ENCODE measurements at places on chromosomes 4 and X.

DNA sequence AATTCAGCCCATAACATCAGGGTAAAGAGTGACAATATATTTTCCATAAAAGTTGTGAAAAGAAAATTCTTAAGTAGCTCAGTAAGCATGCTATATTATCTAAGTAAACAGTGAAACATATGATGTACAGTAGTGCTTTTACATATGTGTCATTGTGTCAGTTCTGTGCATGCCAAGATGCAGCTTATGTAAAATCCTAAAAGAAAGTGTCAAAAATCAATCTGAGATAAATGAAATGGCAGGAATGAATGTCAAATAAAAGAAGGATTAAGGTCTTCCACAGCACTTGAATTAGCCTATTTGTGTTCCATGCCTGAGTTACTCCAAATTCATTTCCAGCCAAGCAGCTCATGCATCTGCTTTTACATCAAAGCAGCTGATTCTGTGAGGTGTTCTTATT, 452.7 kb upstream of the HS3ST1 start:
- DNase-seq = no peak

DNA sequence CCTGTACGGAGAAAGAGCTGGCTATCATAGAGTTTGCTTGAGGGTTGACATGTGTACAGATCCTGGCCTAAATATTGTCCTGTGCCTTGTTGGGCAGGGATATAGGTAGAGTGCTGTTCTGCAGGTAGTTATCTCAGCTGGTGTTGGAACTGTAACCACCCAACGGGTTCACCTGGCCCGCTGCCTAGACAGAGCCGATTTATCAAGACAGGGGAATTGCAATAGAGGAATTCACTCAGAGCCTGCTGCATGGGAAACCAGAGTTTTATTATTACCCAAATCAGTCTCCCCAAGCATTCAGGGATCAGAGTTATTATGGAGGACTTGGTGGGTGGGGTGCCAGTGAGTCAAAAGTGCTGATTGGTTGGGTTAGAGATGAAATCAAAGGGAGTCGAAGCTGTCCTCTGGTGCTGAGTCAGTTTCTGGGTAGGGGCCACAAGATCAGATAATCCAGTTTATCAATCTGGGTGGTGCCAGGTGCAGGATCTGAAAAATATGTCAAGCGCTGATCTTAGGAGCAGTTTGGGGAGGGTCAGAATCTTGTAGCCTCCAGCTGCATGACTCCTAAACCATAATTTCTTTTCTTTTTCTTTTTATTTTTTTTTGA, 42.5 kb upstream of the XIAP start:
- no peak for DNase-seq

DNA sequence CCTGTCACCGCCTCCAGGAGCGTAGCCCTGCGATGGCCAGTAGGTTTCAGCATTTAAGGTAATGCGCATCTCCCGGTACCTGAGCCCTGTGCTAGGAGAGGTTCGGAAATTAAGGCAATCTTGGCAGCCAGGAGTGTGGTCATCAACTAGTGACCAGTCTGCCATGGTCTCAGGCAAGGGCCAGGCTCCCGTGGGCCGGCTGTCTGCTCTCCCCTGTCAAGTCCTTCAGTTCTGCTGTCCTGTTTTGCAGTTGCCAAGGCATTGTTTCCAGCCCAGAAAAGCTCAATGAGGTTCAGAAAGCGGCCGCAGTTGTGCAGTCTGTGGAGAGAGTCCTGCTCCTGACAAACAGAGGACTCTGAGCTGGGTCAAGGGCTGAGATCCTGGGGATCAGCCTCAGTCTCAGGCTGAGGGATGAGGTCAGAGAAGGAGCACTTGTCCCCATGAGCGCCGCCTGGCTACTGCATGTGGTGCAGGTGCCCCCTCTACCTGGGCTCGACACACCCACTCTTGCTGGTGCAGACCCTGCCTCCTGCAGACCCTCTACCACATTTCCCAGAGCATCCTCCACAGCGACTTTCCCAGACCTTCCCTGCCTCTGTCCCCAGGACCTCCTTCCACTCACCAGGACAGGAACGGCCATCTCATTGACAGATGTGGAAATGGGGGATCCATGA, 53.4 kb upstream of the PSAPL1 start:
- no peak for DNase-seq

- no peak for DNase-seq
Measured at GRCh38 chr4:141560056-141560455, 76.3 kb upstream of the IL15 start.

- DNase-seq = no peak
Measured at GRCh38 chr4:95857761-95858160, 17.9 kb downstream of the PDHA2 start.

- DNase-seq = no peak
Measured at GRCh38 chr4:6752486-6752829, 30.1 kb upstream of the KIAA0232 start.

GRCh38 chrX:125651426-125651825, 331.8 kb downstream of the TEX13C start:
- no peak for DNase-seq

DNA sequence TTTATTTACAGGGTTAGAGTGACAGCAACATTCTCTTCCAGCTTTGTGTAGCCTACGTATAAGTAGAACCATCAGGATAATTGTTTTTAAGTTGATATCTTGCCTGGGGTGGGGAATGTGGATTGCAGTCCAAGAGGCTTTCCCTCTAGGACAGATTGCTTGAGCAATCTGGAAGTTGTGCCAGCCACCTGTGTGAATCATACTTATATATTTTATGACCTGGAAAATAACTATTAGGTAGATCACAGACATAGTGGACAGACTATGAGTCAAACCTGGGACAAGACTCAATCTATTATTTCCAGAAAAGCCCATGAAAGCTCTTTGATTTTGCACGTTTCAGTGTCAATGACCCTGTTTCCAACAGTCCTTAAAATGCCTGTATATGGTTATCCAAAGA, 98.9 kb downstream of the TLL1 start:
- DNase-seq = no peak

GRCh38 chr4:31964685-31965084, 1244.5 kb downstream of the PCDH7 start:
- no peak for DNase-seq

- no peak for DNase-seq
Measured at GRCh38 chr4:4771160-4771559, 88.3 kb upstream of the MSX1 start.

GRCh38 chr4:17013382-17014006, 115.0 kb upstream of the LDB2 start:
- no peak for DNase-seq

GRCh38 chrX:103628386-103629317, at the start of gene TCEAL1:
TCEAL1 (plus strand) TSS chrX:103628975; CDS start chrX:103629917, 942 bp downstream.
- no peak for DNase-seq

GRCh38 chr4:138439143-138439581, 197.0 kb upstream of the SLC7A11 start:
- DNase-seq = no peak

DNA sequence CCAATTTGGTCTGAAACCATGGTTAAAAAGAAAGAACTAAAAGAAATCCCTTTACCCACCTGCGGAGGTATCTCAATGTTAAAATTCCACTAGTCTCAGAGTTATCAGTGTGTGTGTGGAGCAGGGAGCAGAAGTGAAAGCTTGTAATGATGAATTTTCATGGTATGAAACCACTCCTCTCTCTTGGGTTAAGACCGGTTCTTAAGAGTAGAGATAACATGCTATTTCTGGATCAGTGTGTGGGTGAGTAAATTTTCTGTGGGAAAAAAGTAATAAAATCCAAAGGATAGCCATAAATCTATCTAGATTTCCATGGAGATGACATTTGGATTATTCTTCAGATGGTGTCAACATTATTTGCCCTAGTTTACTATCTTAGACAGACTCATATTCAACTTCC, 3.2 kb downstream of the FGF13 start:
- DNase-seq = no peak

- no peak for DNase-seq
Measured at GRCh38 chr4:8201321-8201781, 2.3 kb downstream of the SH3TC1 start.

DNA sequence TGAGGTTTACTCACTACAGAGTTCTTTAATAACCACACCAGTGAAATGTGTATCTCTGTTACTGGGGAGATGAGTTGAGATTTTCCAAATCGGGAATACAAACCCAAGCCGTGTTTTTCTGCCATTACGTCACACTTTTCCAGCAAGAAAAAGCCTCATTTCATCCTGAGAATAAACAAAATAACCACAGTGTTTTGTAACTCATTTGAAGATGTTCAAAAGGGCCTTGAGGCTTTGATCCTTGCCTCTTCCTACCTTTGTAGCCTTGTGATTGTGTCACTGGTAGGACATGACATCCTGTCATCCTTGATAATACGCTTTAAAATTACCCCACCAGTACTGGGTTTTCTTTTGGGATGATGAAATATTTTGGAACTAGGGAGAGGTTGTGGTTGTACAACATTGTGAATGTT, 2.9 kb downstream of the USP11 start:
- no peak for DNase-seq

GRCh38 chrX:153400146-153401132, 711 bp downstream of the PNMA6E start:
- peak; percentile 82 for DNase-seq

DNA sequence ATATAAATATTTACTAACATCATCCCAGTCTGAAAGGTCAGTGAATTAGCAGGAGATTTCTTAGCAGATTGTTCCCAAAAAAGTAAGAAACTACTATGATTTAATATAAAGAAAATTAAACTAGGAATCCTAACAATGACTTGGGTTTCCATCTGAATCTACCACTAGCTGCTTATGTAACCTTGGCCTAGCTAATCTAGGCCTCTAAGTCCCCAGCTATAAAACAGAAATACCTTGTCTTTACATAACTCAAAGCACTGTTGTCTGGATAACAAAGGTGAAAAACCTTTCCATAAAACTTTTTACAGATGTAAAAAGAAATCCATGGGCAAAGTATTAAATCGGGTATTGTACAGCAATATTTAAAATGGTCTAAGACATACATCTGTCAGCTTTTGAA, 3.0 kb downstream of the FBXL5 start:
- DNase-seq = no peak

DNA sequence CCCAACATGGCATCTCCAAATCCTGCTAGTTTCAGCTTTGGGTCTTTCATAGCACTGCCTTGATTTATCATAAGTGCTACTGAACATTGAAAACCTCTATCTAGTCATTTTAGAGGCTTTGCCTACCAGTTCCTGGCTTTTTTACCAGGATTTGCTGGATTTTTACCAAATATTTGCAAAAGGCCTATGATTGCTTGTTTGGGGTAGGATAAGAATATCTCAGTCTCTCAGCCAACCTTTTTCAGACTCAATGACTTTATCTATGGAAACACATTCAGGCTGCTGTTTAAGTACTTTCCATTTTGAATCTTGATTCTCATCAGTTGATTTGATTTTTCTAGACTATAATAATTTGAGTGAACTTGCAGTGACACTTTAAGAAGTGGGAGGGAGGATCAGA, 80.1 kb downstream of the NPFFR2 start:
- no peak for DNase-seq

DNA sequence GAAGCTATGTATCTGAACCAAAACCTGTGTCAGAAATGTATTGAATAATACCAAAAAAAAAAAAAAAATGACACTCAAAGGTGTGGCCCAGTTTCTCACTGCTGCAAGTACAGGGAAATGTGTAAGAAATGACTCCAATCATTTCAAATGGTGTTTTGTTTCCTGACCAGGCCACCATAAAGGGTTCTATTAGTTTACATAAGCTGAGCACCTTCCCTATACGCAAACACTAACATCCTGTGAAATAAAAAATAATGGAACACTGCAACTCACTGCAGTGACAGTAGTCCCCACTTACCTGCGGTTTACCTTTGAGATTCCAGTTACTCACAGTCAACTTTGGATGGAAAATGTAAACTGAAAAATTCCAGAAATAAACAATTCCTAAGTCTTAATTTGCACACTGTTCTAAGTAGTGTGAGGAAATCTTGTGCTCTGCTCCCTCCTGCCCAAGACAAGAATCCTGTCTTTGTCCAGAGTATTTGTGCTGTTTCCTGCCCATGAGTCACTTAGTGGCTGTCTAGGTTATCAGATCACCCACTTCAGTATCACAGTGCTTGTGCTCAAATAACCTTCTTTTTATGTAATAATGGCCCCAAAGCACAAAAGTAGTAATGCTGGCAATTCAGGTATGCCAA, 265.3 kb downstream of the RCHY1 start:
- DNase-seq = no peak

DNA sequence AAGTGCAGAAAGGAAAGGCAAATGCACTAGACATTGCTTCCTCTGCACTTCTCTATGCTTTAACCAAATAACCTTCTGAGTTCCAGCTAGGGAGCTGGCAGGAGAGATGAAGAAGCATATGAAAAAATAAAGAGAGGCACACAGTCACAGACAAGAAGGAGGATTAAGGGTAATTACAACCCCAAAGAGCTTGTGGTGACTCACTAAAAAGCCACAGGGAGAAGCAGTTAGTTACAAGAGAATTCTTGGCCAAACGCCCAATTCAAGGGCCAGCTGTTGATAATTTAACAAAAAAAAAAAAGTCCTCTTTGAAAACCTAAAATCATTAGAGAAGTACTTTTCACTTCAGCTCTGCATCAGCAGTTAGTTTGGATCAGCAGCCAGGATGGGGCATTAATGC, 478.0 kb downstream of the KCNIP4 start:
- no peak for DNase-seq

GRCh38 chr4:187992971-187993370, 2.6 kb upstream of the ZFP42 start:
- no peak for DNase-seq

DNA sequence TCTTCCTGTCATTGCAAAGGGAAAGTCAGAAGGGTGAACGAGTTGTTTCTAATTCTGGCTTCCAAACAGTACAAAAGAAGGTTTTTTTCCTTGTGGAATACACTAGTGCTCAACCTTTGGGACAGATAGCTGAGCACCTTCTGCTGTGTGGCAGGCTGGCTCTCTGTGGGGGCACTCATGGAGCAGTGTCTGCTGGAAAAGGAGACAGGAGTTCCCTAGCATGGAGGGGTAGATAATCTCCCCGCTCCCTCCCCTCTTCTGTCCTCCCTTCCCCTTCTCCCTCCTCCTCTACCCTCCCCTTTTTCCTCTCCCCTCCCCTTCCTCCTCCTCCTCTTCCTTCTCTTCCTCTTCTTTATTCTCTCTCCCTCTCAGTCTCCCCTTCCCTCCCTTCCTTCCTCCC, 62.4 kb upstream of the MTM1 start:
- no peak for DNase-seq

- DNase-seq = no peak
Measured at GRCh38 chr4:185227131-185227551, 17.7 kb downstream of the SNX25 start.

GRCh38 chr4:88630756-88631155, 38.5 kb downstream of the HERC3 start:
- DNase-seq = no peak

- no peak for DNase-seq
Measured at GRCh38 chrX:46039526-46039925, 505.7 kb downstream of the ZNF674 start.

- DNase-seq = no peak
Measured at GRCh38 chr4:76430519-76431388, 4.3 kb upstream of the SHROOM3 start.

All from chondrocyte (in vitro differentiated cells).